ENCODE measurements at places on chromosomes 13 and 19.

DNA sequence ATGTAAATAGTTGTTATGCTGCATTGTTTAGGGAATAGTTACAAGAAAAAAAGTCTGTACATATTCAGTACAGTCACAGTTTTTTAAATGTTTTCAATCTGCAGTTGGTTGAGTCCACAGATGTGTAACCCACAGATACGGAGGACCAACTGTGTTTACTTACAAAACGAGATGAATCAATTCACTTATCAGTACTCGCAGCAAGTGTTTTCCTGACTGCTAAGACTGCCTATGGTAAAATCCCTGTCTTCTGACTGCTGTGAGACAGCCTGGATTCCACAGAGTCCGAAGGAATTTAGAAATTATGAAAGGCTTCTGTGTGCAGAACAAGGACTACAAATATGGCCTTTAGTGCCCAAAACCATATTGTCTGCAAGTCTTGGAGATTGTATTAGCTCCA is 45.7 kb upstream of the C1QTNF9 start:
- DNase-seq: no peak

- DNase-seq: peak; percentile 44
Measured at GRCh38 chr19:10501971-10502523, 1.1 kb downstream of the KEAP1 start.

- no peak for DNase-seq
Measured at GRCh38 chr19:11581740-11582139, 4.3 kb upstream of the ACP5 start.

DNA sequence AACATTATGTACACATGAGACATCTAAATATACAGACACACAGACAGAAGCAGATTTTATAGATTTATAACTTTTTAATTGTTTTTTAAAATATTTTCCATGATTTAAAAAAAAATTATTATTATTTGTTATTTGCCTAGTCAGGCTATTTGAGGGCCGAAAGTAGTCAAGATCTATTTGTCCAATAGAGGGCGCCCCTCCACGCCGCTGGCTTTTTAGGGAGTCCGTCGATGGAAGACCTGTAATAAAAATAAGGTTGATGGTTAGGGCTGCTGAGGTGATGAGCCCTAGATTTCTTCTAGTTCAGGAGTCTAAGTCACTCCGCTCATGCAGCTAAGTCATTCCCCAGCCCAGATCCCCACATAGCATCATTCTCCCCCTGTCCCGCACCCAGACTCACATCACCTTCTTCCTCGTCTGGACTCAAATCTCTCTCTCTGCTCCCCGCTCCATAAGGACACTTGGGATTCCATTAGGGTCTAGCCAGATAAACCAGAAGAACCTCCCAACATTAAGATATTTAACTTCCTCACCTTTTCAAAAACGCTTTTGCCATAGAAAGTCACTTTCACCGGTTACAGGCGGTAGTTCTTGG is 33.9 kb upstream of the CEACAM21 start:
- DNase-seq: no peak

DNA sequence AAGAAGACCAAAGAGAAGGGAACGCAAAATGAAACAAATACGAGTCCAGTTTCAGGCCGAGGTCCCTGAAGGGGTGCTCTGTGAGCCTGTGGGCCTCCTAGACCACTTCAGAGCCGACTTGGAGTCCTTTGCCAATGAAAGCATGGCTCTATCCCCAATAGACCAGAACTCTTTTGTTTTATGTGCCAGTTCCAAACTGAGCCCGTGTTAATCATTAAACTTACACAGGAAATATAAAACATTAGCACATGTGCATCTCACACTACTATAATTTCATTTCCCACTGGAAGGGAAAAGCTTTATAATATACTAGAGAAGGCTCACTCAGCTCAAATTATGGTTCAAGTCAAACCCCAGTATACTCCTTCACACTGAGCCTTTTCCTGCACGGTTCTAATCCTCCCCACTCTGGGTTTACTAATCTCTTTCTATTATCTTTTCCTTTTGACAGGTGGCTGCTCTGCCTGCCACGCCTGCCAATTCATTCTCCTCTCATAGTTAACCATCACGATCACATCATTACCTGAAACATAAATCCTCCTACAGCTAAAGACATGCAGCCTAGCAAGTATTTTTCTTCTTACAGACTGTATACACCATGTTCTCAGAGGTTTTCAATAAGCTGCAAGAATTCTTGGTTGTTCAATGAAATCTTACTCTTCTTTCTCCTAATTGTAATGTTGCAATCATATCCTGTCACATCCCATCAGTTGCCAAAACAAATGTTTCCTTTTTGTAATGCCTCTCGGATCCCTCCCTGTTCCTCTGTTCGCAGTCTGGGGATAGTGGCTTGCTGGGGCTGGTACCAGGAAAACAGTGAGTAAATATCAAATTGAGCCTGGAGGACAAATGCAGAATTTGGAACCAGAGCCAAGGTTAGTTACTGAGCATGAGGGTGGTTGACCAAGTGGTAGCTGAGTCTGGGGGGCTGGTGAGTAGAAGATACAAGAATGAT is 18.8 kb upstream of the WASF3 start:
- no peak for DNase-seq

DNA sequence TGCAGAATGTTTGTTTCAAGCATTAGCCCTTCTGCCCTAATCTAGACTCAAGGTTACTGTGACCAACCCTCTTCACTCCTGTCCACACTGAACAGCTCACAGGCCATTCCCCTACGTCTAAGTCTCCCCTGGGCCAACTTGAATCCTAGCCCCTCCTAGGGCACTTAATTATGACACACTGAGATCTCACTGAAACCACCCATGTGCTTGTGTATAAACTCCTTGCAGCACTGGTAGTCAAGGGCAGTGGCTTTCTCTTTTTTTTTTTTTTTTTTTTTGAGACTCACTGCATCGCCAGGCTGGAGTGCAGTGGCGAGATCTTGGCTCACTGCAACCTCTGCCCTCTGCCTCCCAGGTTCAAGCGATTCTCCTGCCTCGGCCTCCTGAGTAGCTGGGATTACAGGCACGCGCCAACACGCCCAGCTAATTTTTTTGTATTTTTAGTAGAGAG is 1.9 kb upstream of the AKT2 start:
- no peak for DNase-seq

DNA sequence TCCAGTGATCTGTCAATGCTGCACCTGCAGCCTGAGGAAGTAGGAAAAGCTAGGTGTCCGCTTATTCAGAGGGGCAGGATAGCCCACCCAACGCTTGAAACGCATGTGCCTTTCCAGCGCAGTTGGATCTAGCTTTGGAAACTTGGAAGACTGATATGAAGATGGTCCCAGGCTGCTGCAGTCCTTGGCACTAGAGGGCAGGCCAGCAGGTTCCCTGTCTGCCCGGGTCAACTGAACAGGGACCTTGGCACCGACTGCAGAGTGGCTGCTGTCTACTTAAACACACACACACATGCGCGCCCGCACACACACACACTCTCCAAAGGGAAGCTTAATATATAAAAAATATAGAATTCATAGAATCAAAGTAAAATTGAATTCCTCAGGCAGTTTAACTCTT is 100.0 kb downstream of the TSHZ3 start:
- DNase-seq: no peak

DNA sequence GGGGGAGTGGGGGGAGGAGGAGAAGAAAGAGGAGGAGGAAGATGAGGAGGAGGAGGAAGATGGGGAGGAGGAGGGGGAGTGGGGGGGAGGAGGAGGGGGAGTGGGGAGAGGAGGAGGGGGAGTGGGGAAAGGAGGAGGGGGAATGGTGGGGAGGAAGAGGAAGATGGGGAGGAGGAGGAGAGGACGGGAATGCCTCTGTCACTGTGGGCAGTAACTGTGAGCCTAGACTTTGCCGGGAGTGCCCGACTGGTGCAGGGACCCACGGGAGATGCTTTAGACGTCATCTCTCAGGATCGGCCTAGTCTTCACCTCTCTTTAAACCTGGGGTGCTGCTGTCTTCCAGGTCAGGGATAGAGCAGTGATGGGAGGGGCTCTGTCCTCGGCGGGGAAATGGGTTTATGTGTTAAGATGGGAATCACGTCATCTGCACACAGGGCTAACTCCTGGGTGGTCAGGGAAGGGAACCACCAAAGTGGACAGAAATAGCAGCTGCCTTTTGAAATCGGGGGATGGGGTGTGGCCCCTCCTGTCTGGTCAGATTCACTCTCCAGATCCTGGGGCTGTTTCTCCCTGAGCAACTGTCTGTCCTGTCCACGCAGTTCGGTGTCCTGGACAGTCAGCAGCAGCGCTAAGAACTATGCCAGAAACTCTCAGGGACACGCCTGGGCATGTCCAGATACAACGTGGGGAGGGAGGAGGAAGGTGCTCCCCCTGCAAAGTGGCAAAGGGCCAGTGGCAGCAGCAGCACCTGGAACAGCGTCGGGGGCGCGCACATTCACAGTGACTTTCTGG is 26.9 kb downstream of the GAS6 start:
- DNase-seq: no peak

GRCh38 chr13:94129490-94129894 is 350.0 kb downstream of the DCT start:
- no peak for DNase-seq

DNA sequence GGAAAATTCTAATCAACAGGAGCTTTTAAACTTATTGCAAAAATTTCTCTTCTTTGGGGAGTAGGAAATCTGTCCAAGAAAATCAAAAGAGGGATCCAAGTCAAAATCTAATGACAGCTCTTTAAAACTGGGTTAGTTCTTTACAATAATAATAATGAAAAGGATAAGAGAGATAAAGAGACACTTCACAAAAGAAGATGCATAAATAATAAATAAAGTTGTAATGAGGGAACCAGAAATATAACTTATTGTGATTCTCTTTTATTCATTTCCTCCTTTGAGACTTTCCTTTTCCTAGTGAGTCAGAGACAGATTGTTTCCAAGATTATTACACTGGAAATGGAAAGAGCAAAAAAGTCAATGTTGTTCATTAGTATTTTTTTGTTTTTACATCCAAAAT is 1029.3 kb downstream of the PCDH17 start:
- DNase-seq: no peak

GRCh38 chr13:94454334-94454733 is 25.1 kb downstream of the DCT start:
- DNase-seq: no peak

- no peak for DNase-seq
Measured at GRCh38 chr13:24033527-24034302, 126.8 kb upstream of the SPATA13 start.

- DNase-seq: no peak
Measured at GRCh38 chr13:45482571-45483173, 17.9 kb downstream of the COG3 start.

DNA sequence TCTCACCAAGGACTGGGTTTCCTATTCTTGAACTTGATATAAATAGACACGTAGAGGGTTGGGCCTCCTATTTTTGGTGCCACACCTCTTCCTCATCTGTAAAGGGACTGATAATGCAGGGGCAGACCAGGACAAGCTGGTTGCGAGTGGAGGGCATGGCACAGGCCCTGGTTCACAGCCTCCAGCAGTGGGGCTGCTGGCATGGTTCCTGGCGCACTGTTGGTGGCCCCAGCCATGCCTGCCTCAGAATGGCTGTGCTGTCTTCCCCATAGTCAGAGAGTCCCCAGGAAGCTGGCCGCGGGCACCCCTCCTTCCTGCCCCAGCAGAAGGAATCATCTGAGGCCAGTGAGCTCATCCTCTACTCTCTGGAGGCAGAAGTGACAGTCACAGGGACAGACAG is 10.5 kb upstream of the OVOL3 start:
- DNase-seq: no peak

DNA sequence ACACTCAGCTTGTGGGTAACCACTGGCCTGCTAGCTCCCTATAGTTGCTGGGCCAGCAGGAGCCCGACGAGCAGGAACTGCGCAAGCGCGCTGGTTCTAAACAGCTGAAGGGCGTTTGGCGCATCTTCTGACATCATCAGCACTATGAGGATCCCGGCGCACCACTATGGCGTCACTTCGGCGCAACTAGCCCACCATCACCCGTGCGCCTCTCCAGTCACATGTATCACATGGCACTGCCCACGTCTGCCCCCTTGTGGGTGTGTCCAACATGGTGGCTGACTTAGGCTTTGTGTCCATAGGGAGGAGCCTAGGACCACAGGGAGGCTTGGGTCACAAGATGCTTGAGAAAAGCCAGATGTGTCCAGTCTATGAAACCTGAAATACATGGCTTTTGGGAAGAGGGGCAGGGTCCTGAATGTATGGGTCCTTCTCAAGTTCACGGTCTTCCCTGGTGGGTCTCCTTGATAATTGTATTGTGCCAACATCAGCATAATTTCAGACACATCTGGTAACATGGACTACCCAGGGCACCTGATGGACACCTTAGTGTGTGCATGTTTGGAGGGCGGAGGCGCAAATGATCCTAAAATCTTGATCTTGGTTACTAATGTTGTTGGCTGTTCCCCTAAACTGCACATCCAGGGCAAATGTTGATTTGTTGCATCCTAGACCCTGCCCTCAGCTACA is 18.0 kb downstream of the KLK4 start:
- no peak for DNase-seq

DNA sequence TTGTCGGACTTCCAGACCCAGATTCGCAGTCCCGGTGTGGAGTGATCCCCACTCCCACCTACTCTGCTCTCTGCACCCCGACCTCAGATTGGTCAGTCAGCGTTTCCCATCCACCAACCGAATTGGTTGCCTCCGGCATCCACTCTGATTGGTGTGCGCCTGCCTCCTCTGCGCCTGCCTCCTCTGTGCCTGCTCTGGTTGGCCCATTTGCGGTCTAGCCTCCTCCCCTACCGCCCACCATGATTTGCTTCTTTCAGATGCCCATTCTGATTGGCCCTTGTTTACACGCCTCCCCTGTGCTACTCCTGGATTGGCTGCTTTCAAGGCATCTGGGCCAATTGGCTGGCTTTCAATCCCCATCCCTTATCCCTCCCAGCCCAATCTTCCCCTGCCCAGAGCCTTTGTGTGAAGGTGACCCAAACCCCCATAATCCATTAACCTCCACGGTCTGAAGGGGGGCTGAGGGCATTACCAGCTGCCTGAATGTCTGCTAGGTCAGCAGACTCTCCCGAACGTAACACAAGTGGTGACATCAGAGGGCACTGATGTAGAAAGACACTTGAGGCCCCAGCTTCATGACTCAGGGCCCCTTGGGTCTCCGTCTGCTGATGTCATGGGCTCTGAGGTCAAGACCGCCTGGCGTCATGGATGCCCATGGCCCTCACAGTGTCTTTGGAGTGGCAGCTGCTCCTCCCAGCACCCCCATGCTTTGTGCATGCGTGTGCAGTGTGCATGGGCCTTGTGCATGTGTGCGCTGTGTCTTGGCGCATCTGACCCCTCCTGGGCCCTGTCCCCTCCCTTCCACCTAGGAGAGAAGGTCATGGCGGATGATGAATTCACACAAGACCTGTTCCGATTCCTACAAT is 80.4 kb downstream of the MAP4K1 start:
- no peak for DNase-seq
